ENCODE measurements at places on chromosomes 12 and 14.

DNA sequence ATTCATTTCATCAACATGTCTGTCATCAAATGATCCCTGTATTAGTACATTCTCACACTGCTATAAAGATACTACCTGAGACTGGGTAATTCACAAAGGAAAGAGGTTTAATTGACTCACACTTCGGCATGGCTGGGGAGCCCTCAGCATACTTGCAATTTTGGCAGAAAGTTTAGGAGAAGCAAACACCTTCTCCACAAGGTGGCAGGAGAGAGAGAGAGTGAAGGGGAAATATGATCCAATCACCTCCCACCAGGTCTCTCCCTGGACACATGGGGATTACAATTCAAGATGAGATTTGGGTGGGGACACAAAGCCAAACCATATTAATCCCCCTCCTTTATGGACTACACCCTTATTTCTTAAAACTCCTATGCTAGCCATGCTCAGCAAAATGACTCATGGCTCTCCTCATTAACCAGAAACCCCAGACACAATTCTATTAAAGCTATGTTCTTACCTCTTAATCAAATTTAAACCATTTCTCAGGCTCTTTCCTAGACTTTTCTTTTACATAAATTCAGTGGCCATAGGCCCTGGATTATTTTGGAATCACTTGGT lies 932.3 kb downstream of the FLRT2 start:
- DNase-seq, result no peak

- DNase-seq, result no peak
Measured at GRCh38 chr12:57229046-57229633, 371 bp upstream of the SHMT2 start.

DNA sequence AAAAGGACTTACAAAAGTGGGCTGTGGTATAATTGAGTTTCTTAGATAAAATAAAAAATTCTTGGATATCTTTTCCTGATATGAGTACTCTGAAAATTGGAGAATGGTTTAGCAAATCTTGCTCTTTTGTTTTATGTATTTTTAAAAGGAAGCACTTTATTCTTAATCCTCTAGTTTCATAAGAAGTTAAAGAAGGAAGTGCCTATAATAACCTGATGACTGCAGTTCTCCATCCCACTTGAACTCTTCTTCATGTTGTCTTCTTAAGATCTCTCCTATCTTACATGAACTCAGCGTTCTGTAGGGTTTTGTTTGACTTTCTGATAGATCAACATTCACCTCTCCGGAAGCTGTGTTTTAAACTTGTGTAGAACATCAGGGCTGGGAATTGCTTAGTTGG lies 271.0 kb downstream of the ERC1 start:
- no peak for DNase-seq

DNA sequence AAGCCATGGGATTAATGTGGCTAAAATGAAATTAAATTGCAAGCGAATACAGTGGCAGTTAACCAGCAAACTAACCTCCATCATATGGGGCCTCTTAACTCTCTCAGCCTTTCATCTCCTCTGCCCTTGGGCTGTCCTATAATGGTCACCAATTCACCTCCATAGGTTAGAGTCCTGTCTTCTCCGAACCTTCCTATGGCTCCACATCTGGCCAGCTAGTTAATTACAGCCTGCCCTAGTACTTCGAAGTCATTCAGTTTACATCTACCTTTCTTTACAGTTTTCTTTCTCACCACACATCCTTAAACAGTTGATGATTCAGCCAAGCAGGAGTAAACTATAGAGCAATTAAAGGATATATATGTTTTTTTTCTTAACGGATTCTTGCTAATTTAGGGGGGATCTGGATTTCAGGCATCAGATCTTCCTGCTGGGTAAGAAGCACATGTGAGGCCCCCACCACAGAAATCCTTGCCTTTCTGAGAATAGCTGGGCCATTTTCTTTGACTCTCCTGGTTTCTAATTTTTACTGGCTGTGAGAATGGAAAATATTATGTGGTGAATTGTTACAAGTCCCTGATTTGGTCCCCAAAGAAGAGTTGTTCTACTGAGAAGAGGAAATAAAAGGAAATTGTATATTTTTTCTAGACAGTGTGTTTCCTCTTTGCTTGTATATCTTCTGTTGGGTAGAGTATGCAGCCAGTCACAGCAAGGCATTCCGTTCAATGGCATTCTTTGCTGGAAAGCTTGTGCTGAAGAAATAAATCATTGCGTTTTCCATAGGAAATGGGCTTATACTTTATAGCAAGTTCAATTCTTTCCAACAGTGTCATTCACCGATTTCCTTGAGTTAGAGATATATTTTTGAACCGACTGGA lies 16.7 kb downstream of the HMGA2 start:
- no peak for DNase-seq

- no peak for DNase-seq
Measured at GRCh38 chr12:1281683-1282366, 290.8 kb downstream of the ERC1 start.

GRCh38 chr14:69948351-69948750 lies 69.1 kb downstream of the SMOC1 start:
- DNase-seq, result no peak

DNA sequence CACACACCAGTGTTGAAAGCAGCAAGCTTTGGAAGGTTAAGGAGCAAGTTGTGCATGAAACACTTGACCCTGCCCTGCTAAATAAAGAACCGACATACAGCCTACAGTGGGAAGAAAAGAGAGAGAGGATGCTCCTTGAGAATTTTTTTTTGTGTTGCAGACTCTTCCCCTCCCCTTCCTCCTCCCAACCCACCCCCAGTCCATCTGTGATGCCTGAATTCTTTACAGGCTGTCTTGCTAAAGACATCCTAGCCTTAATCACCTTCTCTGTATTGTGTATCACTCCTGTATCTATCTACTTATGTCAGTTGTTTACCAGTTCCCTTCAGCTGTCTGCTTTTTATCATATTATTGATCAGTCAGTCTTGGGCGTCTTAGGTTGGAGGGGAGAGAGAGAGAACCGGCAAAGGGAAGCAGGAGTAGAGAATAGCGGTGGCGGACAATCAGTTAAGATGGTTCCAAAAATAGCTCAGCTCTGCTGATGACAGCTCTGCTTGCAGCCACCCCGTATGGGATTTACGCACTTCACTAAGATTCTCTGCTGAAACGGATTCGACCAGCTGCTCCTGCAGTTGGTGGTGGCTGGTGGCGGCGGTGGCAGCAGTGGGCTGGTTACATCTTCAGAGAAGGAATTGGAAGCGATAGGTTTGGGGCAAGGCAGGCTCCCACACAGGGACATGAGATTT lies 664.7 kb downstream of the NRXN3 start:
- no peak for DNase-seq

DNA sequence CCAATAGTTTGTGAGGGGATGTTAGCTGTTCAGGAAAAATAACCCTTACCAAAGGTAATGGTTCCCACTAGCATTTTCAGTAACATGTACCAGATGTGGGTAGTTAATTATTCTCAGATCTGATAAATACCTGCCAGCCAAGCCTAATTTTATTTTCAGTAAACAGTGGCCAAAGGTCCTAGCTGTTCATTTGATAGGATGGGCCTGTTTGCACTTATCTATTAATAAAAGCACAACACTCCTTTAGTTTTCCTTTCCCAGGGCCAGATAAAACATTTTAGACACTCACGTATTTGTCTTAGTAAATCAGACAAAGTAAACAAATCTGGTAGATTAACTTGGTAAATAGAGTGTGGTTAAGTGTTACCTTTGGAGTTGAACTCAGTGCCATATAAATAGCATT lies 345.1 kb downstream of the RAD51B start:
- no peak for DNase-seq

- DNase-seq, result no peak
Measured at GRCh38 chr12:116595186-116595585, 36.0 kb downstream of the MAP1LC3B2 start.

DNA sequence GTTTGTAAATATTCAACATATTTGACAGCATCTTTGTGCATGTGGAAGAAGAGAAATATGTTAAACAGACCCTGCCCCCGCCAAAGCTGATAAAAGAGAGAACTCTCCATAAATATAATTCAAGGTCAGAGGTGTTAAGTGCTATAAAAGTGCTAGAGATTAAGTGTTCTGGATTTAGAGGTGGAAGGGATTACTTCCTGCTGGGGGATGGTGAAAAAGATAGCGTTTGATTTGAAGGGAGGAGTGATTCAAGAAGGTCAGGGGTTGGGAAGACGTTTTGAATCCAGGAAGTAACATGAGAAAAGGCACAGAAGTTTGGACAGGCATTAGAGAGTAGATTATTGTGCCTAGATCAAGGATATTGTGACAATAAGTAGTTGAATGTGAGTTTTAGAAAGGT lies 30.2 kb downstream of the RIC8B start:
- no peak for DNase-seq

- no peak for DNase-seq
Measured at GRCh38 chr12:48823281-48823680, 5.0 kb downstream of the CACNB3 start.

DNA sequence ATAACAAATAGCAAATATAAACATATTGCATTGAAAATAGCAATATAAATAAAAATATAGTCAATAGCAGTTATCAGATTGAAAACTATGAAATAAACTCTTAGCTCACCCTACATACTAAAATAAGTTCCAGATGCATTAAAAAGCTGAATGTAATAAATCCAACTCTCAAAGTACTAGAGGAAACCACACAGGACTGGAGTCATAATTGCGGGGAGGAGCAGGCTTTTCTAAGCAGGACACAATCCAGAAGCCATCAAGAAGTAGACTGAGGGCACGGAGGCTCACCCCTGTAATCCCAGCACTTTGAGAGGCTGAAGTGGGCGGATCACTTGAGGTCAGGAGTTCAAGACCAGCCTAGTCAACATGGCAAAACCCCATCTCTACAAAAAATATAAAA lies 22.2 kb downstream of the GSC start:
- no peak for DNase-seq

- DNase-seq, result no peak
Measured at GRCh38 chr12:124485371-124485770, 82.0 kb downstream of the NCOR2 start.
